DND-41 (cell line): ENCODE measurements at places on chromosomes 13 and 19.

DNA sequence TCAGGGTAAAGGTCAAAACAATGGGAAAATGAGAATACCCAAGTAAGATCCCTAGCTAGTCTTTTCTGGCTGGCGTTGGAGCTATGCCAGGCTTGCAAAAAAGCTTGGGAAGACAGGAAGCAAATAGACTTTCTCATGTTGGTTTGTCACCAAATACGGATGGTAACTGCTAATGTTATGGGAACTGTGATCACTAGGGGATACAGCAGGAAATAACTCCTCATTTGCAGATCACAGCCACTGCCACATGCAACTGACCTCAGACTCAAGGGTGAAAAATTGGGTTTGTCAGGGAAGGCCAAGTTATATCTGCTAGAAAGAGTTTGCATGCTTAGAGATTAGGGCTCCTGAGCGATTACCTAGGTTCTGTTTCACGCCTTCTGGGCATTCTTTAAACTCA lies 162.9 kb downstream of the NHLRC3 start:
- no peak for DNase-seq

DNA sequence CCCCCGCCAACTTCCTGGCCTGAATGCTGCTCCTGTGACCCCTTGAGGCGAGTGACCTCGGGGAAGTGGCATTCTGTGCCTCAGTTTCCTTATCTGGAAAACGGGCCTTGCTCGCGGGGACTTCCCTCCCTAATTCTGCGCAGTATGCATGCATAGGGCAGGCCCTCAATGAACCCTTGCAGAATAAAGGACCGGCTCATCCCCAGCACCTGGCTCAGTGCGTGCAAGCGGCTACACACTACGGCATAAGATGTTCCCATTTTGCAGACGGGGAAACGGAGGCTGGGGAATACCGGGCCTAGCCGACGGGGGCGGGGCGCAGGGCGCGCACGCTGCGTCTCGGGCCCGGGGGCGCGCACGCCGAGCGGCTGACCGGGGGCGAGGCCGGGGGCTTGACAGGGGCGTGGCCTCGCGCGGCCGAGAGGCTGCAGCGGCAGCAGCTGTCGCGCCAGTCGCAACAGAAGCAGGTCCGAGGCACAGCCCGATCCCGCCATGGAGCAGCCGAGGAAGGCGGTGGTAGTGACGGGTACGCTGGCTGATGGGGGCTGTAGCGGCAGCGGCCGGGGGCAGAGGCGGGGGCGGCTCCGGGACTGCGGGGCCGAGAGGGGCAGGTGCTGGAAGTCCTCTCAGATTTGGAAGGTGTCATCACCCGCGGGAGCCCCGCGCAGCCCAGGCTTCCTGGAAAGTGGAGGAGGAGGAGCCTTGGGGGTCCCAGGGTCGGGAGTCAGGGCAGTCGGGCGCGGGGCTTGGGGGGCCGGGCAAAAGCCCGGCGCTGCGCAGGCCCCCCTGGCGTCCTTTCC lies at the start of gene PGPEP1:
TSS of gene PGPEP1 (plus strand) at position 409 of the 800 bp plus-strand sequence. CDS start at position 493, 84 bp downstream.
- DNase-seq = peak; percentile 50

DNA sequence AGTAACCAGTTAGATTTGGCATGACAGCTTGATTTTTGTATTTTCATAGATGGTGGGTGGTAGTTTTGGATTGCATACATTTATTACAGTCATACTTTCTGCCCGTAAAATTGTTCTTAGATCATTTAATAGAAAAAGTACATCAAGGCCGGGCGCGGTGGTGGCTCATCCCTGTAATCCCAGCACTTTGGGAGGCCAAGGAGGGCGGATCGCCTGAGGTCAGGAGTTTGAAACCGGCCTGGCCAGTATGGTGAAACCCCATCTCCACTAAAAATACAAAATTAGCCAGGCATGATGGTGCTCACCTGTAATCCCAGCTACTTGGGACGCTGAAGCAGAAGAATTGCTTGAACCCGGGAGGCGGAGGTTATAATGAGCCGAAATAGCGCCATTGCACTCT lies 55.0 kb upstream of the UBE2L5 start:
- DNase-seq = no peak

DNA sequence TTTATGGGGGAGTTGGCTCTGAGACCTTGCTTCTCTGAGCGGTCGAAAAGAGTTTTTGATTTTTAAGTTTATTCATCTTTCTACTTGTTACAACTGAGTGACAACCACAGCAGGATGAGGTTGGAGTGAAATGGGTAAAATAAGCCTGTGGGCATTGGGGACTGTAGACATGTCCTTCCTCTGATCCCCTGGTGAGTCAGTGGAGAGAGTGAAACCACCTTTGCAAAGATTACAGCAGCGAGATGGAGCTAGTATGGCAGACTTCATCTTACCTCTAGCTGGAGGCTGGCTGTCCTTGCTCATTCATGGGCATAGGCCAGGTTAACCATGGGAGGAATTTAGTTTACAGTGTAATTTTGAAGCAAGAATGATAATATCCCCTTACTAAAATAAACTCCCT lies 30.9 kb upstream of the PSG9 start:
- no peak for DNase-seq

DNA sequence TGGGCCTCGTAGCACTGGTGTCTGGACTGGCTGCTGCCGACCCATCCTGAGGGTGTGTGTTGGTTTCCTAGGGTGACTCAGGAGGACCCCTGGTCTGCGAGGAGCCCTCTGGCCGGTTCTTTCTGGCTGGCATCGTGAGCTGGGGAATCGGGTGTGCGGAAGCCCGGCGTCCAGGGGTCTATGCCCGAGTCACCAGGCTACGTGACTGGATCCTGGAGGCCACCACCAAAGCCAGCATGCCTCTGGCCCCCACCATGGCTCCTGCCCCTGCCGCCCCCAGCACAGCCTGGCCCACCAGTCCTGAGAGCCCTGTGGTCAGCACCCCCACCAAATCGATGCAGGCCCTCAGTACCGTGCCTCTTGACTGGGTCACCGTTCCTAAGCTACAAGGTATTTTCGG lies 13.8 kb downstream of the TIMM13 start:
- DNase-seq = no peak

DNA sequence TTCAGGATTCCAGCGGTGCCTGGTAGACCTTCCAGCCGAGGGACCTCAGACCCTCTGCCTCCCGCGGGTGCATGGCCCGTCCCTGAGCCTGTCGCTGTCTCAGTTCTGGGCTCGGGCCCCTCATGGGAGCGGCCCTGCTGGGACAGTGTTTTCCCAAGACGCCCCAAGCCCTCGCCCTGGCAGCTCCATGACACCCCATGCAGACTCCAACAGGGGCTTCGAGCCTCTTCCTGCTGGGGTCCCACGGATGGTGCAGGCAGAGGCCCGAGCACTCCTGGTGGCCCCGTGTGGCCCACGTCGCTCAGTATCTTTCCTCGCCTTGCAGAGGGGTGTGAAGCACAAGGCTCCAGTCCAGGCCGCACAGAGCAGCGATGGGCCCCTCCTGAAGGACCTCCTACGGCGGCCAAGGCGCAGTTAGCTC lies 88.8 kb upstream of the MCF2L start:
- DNase-seq = no peak

DNA sequence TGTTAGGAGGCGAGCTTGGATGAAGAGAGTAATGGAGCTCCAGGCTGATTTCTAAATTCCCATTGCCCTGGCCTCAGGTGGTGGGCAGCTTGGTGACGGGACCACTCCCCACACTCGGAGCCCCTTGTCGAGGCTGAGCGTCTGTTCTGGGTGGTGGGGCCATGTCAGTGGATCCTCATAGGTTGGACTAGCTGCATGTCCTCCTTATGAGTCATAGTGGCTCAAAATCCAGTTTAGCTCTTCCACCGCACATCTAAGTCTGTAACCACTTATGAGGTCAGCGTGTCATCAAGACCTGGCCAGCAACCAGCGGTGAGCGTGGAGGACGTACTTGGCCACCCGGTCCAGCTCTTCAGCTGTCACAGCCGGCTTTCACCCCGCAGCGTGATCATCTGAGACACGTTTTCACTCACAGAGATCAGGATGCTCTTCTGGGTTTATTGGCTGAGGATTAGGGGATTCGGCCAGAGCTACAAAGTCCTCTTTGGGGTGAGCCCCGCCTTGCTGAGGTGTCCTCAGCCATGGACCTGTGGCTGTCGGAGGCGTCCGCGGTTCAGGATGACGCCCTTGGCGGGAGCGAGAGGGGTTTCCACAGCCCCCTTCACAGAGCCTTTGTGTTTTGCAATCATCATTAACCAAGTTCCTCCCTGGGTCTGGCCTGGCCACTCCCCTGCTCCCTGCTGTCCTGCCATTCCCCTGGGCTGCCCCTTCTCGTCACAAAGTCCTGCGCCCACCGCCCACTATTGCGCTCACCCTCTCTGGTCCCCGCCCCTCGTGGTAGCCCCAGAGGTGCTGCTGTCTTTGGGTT lies 41.9 kb downstream of the ADPRHL1 start:
- no peak for DNase-seq

DNA sequence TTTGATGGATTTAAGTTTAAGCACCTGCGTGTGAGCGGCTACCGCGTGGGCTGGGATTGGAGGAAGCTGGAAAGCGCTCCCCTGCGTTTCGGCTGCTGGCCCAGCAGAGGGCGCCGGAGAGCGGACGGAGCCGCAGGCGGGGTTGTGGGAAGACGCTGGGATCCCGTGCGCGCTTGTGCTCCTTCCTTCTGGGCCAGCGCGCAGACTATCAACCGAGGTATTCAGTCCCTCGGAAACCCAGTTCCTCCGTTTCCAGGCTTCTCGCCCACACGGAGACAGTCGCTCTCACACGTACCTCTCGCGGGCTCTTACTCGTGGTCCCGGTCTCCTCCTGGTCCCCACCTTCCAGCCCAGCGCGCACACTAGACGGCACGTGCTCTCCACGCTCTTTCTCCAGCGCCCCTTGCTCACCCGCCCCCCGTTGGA lies 28.8 kb downstream of the EPN1 start:
- no peak for DNase-seq

- DNase-seq = no peak
Observed at GRCh38 chr19:54281007-54281728, at the start of gene LILRB2. TSS of gene LILRB2 (minus strand) at chr19:54281110. CDS start at chr19:54280496, 614 bp downstream.

DNA sequence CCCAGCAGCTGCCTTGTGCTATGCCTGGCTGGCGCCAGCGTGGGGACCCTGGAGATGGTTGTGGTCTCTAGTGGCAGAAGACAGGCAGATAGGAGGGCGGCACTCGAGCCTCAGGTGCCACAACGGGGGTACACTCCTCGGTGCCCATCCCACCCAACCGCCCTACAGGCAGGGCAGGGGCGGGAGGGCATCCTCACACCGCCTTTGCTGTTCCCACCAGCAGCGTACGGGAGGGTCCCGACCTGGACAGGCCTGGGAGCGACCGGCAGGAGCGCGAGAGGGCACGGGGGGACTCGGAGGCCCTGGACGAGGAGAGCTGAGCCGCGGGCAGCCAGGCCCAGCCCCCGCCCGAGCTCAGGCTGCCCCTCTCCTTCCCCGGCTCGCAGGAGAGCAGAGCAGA lies 16.6 kb downstream of the PLIN4 start:
- DNase-seq = no peak

DNA sequence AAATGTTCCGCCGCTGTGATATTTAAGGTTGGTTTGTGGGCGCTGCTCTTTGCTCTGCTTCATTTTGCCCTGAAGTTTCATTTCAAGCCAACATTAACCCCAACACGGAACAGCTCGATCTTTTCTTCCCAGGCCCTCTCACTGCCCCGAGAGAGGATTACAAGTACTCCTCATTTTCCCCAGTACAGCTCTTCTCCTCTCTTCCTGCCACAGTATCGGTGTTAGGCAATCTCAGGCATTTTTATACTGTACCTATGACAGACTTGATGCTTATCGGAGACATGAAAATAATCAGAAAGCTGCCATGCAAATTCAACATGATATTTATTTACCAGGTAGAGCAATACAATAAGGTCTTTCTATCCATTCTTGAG lies 1.3 kb upstream of the EDNRB start:
- DNase-seq = no peak

DNA sequence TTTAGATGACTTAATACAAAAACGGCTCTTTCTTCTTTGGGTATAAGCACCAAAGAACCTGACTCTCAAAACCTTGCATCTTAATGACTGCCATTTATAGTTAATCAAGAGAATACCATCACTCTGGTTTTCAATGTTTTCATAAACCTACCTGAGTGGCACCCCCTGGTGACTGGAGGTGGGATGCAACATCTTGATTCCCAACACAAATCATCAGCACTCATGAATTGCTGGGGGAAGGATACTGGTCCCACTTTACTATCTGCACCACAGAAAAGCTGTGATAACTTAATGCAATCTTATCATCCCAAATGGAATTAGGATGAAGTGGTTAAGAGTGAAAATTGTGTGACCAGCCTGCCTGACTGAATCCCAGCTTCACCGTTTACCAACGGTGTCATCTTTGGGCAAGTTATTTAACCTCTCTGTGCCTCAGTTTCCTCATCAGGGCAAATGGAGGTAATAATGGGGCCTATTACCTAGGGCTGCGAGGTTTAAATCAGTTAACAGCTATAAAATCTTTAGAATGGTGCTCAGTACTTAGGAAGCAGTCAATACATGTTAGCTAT lies 366.4 kb downstream of the KLF12 start:
- peak; percentile 29 for DNase-seq

DNA sequence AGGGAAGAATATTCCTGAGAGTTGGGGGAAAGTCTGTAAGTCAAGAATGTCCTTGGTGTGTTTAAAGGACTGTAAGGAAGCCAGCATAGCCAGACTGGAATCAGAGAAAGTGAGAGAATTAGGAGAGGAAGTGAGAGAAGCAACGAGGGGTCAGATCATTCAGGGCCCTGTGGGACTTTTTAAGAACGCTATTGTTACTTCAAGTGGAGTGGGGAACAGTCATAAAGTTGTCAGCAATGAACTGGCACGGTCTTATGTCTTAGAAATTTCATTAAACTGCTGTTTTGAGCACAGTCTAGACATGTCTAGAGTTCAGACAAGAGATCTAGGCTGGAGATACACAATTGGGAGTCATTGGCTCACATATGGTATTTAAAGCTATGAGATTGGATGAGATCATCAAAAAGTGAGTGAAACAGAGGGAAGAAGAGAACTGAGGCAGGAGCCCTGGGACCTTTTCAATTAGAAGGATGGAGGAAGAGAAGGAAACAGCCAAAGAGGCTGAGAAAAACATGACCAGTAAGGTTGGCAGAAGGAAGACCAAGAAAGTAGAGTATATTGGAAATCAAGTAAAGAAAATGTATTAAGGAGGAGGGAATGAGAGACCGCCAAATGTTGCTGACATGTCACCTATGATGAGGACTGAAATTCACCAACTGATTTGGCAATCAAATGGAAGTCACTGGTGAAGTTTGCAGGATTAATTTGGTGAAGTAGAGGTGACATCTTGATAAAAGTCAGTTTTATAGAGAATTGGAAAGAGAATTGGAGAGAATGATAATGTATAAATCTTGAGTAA lies 263.5 kb downstream of the GPC5 start:
- no peak for DNase-seq

GRCh38 chr13:110890279-110891165 lies 24.3 kb downstream of the ANKRD10 start:
- no peak for DNase-seq

DNA sequence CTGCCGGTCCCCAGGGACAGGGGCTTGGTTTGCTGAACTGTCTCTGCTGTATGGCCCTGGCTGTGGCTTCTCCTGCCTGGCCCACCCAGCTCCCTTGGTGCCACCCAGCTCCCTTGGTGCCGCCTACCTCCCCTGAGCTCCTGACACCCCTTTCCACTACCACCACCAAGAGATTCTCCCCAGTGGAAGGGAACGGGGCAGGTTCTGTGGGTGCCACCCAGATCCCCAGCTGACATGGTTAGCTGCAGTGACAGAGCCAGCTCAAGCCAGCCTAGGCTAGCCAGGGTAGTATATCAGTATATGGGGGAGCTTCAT lies 28.5 kb upstream of the POP4 start:
- DNase-seq = no peak

GRCh38 chr13:75217949-75218348 lies 264.0 kb downstream of the TBC1D4 start:
- DNase-seq = no peak

GRCh38 chr19:37654629-37655300 lies 500 bp downstream of the ZFP30 start:
- peak; percentile 56 for DNase-seq
